ENCODE measurements at places on chromosomes 11 and 22. TPM values are rescaled to one million over a fixed set of nuclear protein-coding genes. Genes with fewer than 3 reads are reported as not detected.

DNA sequence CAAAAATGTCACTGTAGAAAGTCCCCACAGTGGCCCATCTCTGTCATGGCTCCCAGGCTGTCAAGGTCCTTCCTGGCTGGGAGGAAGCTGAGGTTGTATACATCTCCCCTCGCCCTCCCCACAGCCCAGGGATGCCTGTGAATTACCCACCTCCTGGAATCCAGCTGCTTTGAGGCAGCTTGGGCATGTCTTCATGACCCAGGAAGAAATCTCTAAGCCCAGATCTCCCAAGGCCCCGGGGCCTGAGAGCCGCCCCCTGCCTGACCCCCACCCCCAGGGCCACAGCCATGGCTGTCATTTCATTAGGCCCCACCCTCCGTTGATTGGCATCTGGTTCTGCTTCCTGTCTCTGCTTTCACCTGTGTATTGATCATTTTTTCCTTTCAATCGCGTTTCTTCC, 207.5 kb downstream of the TBC1D22A start:
- H3K27ac ChIP-seq: no peak overlapping the region
- H3K4me1 ChIP-seq: no peaks in the 10 kb centered on the region
- H3K27me3 ChIP-seq: no peaks in the 10 kb centered on the region
- DNase-seq: no peak

The SPDYC gene
- not detected for total RNA-seq

DNA sequence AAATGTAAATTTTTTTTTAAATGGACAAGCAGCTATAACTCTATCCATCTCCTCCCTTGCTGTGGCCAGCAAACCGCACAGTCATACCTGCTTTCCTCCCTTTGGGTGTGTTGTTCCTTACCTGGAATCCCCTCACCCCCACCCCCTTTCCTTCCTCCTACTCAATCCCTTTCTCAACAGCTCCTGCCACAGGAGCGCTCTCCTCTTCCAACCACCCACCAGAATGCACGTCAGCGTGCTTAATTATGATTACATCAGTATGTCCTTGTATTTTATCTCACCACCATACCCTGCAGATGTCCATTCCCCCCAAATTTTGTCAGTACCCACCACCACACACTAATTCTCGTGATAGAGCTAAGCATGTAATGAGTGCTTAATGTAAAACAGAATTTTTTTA, 60.9 kb upstream of the LMO2 start:
- H3K27me3 ChIP-seq: no peaks in the 10 kb centered on the region
- H3K4me3 ChIP-seq: no peak overlapping the region
- H3K36me3 ChIP-seq: no peaks in the 10 kb centered on the region
- H3K4me1 ChIP-seq: no peaks in the 10 kb centered on the region

GRCh38 chr11:126336138-126336541, 19.3 kb upstream of the ST3GAL4 start:
- H3K27ac ChIP-seq: no peak overlapping the region
- H3K36me3 ChIP-seq: no peaks in the 10 kb centered on the region
- no peaks in the 10 kb centered on the region for H3K4me1 ChIP-seq
- no peak for DNase-seq
- H3K4me3 ChIP-seq: no peak overlapping the region
- H3K27me3 ChIP-seq: no peaks in the 10 kb centered on the region

GRCh38 chr11:91926965-91927364, 297.7 kb upstream of the FAT3 start:
- H3K36me3 ChIP-seq: no peaks in the 10 kb centered on the region
- no peaks in the 10 kb centered on the region for H3K4me1 ChIP-seq
- no peak overlapping the region for H3K27ac ChIP-seq
- no peak overlapping the region for H3K4me3 ChIP-seq
- no peaks in the 10 kb centered on the region for H3K27me3 ChIP-seq
- DNase-seq: peak; percentile 11

GRCh38 chr11:76740772-76741171, 42.4 kb upstream of the TSKU start:
- no peak overlapping the region for H3K4me3 ChIP-seq
- no peaks in the 10 kb centered on the region for H3K27me3 ChIP-seq
- H3K27ac ChIP-seq: no peak overlapping the region
- H3K36me3 ChIP-seq: no peaks in the 10 kb centered on the region
- DNase-seq: no peak

All from prostate gland (tissue), 2 donors.